ENCODE measurements at places on chromosomes 1 and 21.
A peak's percentile ranks its signal among the peaks of the same experiment; 100 is the strongest.

GRCh38 chr1:77370583-77371306 lies 88.9 kb downstream of the AK5 start:
- DNase-seq = peak; percentile 88

DNA sequence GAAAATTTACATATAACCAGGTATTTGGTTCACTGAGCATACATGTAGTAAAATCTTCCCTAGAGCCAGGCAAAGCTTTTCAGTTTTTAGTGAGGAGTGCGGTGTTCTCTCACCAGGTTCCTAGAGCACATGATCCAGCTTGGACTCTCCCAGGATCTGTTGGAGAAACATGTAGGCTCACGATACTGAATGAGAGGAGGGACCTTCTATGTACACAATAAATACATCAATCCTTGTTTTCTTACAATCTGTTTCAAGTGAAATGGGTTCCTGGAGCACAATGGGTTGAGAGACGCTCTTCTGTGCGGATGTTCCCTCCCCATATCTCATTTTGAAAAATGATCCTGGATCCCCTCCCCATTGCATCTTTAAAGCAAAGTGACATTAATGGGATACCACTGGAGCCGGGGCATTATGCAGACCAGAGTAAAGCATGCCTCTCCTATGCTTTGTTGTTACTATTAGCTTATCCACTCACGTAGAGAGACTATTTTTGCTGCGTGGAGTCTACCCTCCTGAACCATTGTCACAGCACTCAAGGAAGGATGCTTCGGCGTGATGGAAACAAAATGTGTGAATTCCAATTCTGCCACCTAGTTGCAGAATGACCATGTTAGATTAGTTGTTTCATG lies 19.3 kb downstream of the SMYD2 start:
- no peak for DNase-seq

DNA sequence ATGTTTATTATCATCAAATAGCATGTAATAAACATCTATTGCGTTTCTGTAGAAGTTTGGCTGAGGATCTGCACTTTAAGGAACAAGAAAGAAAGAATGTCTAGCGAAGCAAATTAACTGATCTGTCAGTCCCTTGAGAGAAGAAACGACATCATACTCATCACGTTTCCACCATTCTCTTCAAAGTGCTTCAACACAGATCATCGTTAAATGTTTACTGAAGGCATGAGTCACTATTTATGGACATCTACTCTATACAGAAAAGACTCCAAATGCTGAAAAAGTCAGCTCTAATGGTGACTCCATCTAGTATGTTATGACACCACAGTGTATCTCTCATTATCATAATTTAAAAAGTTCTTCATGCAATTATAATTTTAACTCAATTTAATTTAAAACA lies 369.1 kb downstream of the RGS7 start:
- DNase-seq = no peak

- no peak for DNase-seq
These were observed 15.6 kb upstream of the ATP1B1 start for GRCh38 chr1:169090900-169091311.

DNA sequence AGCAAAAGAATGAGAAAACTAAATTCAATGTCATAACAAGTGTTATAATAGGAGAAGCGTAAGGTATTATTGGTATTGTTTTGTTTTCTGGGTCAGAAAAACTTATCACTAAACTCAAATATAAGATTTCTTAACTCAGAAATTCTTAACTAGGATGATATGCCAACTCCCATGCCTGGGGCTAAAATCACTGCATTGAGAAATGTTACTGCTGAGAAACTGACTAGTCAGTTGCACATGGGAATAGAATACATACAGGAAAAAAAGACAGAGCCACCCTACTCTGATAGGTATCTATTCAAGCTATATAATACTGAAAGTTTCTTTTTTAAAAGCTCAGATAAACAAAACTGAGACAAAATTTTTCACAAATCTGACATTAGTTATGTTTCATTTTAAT lies 56.3 kb downstream of the PRPF38A start:
- no peak for DNase-seq

All from myocyte (in vitro differentiated cells).